Endodermal cell (in vitro differentiated cells): ENCODE measurements at places on chromosomes 6 and 20. TPM values are rescaled to one million over a fixed set of nuclear protein-coding genes. Genes with fewer than 3 reads are reported as not detected.

- no peak for DNase-seq
Measured at GRCh38 chr6:118212451-118213173, 305.5 kb downstream of the SLC35F1 start.

DNA sequence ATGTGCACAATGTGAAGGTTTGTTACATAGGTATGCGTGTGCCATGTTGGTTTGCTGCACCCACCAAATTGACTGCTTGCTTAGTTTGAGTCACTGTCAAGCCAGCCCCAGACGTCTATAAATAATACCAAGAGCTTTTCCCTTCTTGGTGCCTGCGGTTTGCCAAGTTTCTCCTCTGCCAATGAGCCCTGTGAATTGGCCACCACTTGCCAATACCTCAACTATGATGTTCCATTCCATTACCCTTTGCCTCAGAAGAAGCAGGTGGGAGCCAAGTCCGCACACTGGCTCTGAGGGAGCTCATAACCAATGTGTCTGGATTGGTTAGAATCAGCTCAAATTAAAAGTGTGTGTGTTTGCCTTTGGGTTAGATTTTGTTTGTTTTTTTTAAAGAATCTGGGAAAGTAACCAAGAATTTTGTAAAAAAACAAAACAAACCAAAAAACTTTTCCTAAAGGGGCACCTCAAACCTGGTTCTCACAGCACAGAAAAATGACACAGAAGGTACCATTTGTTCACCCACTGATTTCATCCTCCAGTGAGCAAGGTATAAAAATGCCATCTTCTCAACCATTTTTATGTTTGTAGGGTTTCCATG, 244.7 kb upstream of the PRND start:
- DNase-seq: no peak

GRCh38 chr6:159691133-159691962, 1.7 kb downstream of the SOD2 start:
- DNase-seq: no peak

DNA sequence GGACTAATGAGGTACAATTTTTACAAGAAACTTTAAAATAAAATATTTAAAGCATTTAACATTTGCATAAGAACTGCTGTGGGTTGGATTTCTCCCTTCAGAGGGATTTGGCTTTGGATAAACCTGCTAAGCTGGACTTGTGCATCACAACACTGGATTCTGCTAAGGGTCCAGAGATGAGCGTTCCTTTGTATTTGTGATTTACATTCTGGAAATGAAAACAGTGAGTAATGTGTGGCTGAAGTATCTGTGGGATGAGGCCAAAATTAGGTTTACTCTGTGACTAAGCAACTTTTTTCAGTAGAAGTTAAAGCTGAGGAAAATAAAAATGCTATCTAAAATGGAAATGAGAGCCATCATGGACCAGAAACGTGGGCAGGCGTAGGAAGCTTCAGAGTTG, 494.3 kb downstream of the EPM2A start:
- no peak for DNase-seq

DNA sequence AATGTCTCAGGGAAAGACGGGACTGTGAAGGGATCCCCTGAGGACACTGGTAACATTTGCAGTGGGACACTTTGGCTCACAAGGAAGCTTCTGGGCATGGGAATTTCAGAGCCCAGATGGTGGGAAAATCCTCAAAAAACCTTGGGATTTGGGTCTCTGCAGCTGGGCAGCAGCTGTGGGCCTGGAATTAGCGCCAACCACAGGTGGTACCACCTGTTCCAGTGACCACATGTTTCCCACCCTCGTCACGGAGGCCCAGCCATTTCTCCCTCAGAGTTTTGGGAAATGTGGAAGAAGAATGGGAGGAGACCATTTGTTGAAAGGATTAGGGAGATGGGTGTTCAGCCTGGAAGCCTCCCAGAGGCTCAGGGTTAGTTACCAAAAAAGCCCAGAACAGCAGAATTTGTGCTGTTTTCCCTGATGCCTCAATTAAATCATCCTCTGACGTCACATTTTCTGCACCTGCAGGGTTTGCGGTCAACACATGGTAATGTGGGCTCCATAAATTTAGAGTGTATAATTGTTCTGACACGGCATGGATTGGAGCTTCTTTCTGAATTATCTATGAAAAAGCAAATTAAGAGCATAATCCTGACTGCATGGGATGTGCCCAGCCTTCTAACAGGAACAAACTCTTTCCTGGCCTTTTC, 34.4 kb downstream of the EDN3 start:
- DNase-seq: no peak

DNA sequence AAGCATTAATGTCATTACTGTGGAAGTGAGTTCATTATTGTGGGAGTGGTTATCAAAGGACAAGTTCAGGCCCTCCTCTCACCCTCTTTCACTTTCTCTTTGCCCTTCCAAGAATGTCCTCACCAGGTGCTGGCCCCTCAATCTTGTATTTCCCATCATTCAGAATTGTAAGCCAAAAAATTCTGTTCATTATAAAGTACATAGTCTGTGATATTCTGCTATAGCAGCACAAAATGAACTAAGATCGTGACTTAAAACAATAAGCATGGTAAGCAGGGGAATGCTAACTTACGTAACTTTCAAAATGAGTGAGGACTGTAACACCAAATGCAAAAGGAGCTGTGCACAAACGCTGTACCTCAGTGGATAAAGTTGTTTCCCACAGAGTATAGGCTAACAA, 515.7 kb upstream of the BTBD3 start:
- DNase-seq: no peak

DNA sequence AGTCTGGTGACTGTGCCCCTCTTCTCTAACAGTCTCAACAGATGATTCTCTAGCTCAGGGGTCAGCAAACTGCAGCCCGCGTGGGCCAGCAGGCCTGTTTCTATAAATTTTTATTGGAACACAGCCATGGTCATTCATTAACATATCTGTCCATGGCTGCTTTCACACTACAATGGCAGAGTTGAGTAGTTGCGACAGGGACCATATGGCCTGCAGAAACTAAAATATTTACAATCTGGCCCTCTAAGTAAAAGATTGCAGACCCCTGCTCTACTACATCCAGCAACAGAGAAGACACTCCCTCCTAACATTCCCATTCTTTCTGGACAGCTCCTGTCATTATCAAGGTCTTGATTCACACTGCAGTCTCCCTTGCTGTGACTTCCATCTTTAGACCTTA, 45.2 kb downstream of the PLAGL2 start:
- DNase-seq: no peak

- peak; percentile 89 for DNase-seq
Measured at GRCh38 chr6:25279748-25280343, 672 bp downstream of the CARMIL1 start.

- peak; percentile 83 for DNase-seq
Measured at GRCh38 chr20:46253391-46253790, 54.9 kb downstream of the CDH22 start.

- DNase-seq: no peak
Measured at GRCh38 chr20:50077818-50078601, 34.9 kb downstream of the UBE2V1 start.

- DNase-seq: no peak
Measured at GRCh38 chr20:20946122-20946759, 159.9 kb downstream of the LINC00237 start.

DNA sequence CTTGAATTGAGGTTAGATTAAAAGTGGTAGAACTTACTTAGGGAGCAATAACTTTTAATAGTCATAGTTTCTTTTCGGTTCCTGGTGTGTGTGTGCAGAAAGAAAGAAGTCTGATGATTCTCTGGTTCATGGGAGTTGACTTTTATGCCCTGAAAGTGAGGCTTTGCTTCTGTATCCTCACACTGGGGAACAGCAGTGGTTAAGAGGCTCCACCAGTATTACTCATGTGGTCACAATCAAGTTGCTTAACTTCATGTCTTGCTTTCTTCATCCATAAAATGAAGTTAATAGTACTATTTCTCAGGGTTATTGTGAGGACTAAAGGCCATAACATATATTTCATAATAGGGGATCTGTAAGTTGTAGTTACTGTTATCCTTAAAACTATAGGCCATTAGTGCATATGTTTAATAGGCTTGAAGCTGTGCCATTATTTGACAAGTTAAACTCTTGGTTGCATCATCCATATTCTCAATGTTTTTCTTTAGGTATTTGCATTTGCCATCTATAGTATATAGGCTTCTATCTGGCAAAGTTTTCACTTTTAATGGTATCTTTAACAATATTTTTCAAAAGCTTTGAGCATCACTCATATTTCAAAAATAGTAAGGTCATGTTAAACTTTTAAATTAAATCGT, 262.4 kb downstream of the PLCB1 start:
- DNase-seq: no peak

DNA sequence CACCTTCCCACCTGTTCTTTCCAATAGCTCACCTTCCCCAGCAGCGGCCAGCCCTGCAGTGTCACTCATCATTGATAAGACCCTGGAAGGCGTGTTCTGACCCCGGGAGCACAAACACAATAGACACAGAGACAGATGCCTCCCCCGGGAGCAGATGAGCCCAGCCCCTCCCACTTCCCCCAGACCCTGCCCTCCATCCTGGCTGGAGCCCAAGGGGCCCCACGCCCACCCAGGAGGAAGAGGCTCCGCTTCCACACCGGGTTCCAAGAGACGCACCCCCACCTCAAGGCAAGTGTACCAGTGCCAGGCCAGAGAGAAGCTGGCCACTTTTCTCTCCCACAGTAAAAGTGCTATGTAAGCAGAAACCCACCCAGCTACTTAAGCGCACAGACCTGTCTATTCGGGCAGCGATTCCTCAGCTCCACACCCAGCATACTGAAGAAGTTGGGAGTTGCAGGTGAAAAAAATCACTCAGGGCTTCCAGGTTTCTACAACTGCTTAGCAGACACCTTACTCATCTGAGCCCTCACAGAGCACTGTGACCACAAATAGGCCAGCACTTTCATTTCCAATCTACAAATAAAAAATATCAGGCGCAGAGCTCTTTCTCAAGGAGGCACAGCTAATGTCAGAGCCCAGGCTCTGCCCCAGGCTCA, 93.4 kb upstream of the NXT1 start:
- no peak for DNase-seq

DNA sequence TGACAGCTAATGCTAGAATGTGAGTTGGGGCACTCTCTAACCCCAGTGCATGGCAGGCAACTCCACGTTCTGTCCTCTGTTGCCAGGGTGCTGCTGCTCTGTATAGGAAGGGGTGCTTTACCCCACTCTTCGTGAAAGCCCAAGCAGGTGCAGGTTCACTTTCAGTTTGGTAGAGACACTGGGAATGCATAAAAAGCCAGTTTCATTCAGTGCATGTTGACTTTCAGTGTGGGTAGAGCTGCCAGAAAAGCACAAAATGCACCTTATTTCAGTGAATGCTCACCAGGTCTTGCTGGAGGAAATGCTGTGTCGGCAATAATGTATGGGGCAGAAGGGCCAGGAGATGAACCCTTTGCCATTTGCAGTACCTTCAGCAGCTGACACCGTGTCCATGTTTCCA, 62.1 kb upstream of the ADGRB3 start:
- DNase-seq: no peak

GRCh38 chr6:163229050-163229449, 185.5 kb upstream of the QKI start:
- no peak for DNase-seq

- no peak for DNase-seq
Measured at GRCh38 chr6:53161481-53162009, 12.9 kb upstream of the GCM1 start.

DNA sequence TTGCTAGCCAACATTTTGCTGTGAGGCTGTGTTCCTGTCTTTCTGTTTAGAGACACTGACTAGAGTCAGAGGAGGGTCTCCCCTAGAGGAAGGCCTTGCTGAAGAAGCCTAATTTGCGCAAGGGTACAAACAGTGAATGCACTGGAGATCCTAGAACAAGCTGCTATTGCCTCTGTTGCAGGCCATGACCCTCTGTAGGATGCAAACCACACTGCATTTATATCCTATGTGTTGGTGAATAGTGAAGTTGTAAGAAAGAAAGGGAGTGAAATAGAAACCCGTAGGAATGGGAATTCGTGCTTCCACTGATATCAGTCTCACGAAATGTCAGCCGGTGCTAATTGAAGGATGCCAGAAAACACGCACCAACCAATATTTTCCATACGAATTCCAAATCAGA, 88.2 kb downstream of the GJA1 start:
- DNase-seq: no peak

- DNase-seq: no peak
Measured at GRCh38 chr6:64777941-64778785, 928.9 kb downstream of the EYS start.

DNA sequence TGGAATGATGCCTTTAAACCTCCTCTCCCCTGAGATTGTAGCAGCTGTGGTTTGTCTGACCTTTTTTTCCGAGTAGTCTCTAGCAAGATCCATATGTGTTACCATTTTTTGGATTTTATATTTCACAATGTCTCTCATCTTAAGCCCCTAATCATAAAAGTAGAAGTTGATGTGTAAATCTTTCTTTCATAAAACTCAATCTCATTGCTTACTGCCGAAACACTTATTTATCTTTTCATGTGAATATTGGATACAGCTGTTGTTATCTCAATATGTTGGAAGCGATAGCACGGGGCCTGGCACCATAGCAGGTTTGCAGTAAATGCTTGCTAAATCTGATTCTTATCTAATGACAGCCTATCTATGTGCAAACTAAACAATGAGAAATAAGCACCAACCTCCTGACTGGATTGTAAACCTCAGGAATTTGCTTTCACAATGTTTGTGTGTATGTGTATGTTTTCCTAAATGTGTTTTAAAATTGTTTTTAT, 14.2 kb downstream of the SMPDL3A start:
- no peak for DNase-seq

GRCh38 chr6:75124983-75125382, 80.9 kb downstream of the COL12A1 start:
- no peak for DNase-seq

GRCh38 chr6:166751051-166751595, 124.1 kb upstream of the RPS6KA2 start:
- DNase-seq: peak; percentile 81

DNA sequence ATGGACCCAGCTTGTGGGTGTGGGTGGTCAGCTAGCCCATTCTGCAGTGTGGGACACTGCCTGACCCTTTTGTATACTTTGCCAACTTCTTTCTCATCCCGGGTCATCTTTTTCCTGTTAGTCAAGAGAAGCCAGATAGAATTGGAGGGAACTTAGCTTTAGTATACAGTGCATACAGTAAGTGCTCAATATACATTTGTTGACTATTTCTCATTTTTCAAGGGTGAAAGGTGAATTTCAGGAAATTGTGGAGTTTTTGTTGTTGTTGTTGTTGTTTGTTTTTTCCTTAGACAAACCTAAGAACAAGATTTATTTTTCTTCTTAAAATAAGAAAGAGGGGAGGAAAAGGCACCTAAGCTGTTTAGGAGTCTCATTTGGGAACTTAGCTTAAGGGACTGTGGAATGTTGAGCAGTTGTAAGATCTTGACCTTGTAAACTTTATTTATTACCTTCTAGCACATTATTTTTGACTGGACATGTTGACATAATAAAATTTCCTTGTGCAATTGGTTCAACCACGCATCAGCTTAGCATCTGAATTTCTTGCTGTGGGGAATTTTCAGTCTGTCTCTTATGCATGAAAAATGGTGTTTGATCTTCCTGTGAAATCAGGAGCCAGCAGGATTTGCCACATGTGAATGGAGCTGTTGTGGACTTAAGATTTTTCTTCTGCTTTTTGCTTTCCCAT, 113.6 kb downstream of the ARID1B start:
- no peak for DNase-seq

- no peak for DNase-seq
Measured at GRCh38 chr20:42610070-42610469, 579.6 kb downstream of the PTPRT start.

The BPIFB4 gene
- total RNA-seq: 0.33 TPM in 1 of 3 replicates, not detected in the others

The SLC12A5 gene
- 5.7 to 12.7 TPM (median 8.1 TPM) in 3 replicates for total RNA-seq

The PSORS1C2 gene
- total RNA-seq: 0.20 TPM in 1 of 2 replicates, not detected in the other

The CD24 gene
- 545 and 654 TPM in 2 replicates for total RNA-seq

The TREM2 gene
- not detected in 3 replicates for total RNA-seq

The ZFAND3 gene
- total RNA-seq: 67.1 and 78.8 TPM in 2 replicates

The VIP gene
- total RNA-seq: not detected in 2 replicates

The NUP153 gene
- total RNA-seq: 38.4 to 71.1 TPM (median 69.6 TPM) in 3 replicates

The PAK5 gene
- 0.14 to 0.22 TPM (median 0.21 TPM) in 3 replicates for total RNA-seq
